ENCODE measurements at places on chromosomes 11 and 22.

DNA sequence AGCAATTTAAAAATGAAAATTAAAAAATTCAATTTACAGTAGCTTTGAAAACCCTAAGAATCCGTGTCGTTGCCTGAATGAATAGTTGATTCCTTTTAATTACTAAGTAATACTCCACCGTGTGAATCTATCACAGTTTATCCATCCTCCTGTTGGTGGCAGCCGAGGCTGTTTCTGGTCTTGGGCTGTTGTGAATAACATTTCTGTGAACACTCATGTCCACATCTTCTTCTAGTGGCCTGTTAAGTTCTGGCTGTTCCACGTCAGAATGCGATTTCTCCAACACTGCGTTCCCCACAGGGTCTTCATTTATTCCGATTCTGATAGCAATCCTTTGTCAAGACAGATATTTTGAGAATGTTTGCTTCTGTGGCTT, 223.0 kb downstream of the TBC1D22A start:
- DNase-seq = no peak

DNA sequence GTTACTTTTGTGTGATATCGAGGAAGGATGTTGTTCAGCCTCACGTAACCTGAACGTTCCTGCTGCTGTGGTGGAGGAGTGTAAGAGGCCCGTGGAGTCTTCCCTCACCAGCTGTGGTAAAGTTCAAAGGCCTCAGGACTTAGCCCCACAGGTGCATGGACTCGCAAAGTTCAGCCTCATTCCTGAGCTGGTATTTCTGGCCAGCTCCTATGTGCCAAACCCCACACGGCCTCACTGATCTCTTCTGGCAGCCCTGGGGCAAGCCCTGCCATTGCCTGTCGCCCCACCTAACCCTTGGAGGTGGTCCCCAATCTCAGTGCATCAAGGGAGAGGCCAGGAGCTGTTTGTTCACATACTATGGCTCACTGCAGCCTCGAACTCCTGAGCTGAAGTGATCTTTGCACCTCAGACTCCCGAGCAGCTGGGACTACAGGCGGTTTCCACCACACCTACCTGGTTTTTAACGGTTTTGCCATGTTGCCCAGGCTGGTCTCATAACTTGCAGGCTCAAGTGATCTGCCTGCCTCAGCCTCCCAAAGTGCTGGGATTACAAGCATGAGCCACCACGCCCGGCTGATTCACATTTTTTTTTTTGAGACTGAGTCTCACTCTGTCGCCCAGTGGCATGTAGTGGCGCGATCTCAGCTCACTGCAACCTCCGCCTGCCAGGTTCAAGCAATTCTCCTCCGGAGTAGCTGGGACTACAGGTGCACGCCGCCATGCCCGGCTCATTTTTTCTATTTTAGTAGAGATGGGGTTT, 2.2 kb downstream of the PHRF1 start:
- DNase-seq = no peak

DNA sequence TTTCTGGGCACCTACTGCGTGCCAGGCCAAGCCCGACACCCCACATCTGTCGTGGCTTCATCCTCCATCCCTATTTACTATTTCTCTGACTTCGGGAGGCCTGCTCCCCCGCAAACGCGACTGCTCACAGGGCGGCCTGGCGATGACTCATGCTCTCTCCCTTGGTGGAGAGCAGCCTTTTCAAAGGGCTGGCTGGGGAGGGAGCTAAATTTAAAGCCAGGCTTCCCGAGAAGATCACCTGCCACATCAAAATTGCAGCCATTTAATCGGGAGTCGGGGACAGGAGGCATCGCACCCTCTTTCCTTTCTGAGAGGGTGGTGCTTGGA, 24.9 kb upstream of the SHISAL1 start:
- DNase-seq = no peak

DNA sequence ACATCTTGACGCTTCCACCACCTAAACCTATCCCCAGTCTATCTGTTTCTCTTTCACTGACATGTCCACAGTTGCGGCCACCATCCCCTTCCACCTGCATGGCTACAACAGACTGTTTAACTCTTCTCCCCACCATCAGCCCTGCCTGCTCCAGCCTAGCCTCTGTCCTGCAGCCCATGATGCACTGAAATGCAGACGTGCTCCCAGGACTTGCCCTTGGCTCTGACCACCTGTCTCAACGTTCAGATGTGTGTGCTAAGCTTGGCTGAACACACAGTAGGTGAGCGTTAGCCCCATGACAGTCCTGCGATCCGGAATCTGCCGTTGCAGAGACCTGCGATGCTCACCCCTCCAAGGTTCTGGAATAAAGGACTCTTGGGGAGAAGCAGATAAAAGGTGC, 22.7 kb downstream of the CBX7 start:
- DNase-seq = no peak

All from GM13976 (cell line).